ENCODE measurements at places on chromosomes 2 and 18.

GRCh38 chr2:120814352-120814751, 78.7 kb downstream of the GLI2 start:
- DNase-seq: no peak

- no peak for DNase-seq
These were observed 10.2 kb downstream of the ZNF516 start for GRCh38 chr18:76484749-76485387.

GRCh38 chr2:106085181-106085940, 108.7 kb downstream of the UXS1 start:
- no peak for DNase-seq

- DNase-seq: no peak
These were observed 105.0 kb upstream of the ALK start for GRCh38 chr2:30026091-30027055.

DNA sequence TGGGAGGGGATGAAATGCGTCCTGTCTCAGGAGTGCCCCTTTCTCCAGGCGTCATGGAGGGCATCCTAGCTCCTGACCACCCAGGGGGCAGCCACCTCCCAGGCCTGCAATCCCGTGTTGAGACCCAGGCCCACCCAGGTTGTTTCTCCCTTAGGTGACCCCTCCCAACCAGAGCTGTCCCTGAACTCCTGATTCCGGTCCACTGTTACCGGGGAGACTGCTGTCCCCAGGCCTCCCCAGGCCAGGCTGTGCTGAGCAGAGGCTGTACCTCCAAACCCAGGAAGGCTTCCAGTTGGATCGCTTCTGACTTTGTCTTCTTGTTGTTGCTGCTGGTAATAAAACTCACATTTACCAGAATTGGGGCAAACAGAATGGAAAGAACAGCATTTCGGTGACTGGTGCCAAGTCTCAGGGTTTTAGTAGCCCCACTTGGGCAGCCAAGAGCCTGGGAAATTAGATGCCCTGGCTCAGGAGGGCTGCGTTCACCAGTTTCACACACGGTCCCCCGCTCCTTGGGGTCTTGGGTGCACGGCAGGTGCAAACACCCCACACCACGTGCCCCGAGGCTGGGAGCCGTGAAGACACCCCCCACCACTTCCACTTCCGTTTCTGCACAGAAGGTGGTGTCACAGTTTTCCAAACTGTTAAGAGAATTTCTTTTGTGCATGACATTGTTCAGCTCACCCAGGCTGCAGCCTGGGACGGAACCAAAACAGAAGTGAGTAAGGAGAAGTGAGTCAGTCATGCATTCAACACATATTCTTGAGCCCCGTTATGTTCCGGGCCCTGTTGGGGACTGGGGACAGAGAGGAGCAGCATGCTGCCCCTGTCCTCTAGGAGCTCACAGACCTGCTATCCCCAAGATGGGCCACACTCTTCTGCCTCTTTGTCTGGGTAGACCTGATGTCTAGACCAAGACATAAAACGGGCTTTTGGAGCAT, 29.4 kb downstream of the ITM2C start:
- no peak for DNase-seq

- DNase-seq: no peak
These were observed 78.4 kb upstream of the MYT1L start for GRCh38 chr2:2409481-2409880.

GRCh38 chr18:55269622-55270021, 310.4 kb upstream of the CCDC68 start:
- no peak for DNase-seq

DNA sequence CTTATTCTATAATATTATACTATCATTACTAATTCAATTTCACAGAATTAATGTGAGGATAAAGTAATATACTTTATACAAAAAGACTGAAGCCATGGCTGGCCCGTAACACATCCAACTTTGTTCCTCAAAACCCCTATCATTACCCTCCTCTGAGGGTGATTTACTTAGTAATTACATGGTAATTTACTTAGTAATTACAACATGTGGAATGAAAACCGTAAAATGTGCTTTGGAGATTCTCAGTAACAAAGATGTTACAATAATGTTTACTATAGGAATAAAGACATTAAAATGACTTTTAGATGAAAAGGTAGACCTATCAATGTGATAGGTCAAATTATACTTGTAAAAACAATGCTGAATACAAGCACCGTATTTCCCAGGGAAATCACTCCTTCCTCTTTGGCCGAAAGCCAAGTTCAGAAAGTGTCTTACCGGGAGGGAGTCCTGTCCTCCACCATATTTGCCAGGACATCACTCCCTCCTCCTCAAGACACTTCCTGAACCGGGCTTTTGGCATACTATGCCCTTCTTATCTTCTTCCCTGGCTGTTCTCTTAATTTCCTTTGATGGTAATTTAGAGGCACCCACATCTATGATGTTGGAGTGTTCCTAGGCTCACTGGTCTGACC, 1047.8 kb downstream of the SOCS6 start:
- DNase-seq: no peak

- no peak for DNase-seq
These were observed 88.3 kb downstream of the CAMKMT start for GRCh38 chr2:44450082-44450481.

DNA sequence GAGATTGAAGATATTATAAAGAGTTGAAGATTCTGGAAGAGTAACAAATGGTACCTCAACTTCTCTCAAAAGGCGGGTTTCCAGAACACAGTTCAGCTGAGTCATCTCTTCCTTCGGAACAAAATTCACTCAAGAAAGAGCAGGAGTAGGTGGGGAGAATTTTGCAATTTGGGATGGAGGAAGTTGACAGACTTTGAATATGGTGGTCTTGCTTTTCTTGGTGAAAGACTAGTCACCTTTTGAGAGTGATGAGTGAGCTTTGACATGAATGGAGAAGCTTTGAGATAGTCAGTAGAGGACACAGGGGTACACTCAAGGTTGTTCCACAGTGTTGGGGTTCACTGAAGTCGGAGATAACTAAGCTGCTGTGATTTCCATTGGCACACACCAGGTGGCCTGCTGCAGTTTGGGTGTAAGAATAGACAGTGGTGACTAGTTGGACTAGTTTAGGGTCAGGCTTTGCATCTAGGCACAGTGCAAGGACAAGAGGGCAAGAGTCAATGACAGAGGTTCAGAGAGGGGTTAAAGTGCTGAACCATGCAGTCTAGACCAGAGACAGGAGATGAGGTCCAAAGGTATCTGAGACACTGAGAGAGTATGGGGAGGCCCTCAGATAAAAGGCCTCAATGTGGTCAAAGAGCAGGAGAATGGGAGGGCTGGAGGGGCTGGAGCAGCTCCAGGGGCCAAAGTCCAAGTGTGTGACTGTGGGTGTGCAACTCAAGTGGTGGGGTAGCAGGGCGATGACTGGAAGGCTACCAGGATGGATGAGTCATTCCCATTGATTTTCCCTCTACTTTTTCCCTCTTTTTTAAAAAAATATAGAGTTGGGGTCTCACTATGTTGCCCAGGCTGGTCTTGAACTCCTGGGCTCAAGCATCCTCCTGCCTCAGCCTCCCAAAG, 7.7 kb downstream of the CCL20 start:
- no peak for DNase-seq

GRCh38 chr2:197575987-197576386, 60.1 kb downstream of the MOB4 start:
- DNase-seq: no peak

GRCh38 chr18:33803636-33804035, 225.6 kb downstream of the ASXL3 start:
- DNase-seq: no peak

- no peak for DNase-seq
These were observed 523.1 kb downstream of the XIRP2 start for GRCh38 chr2:167411367-167411766.

GRCh38 chr18:55096263-55096951, 137.1 kb upstream of the CCDC68 start:
- no peak for DNase-seq

- DNase-seq: no peak
These were observed 133.7 kb upstream of the RASGRP3 start for GRCh38 chr2:33342705-33343104.

- no peak for DNase-seq
These were observed 249.7 kb upstream of the PXDN start for GRCh38 chr2:1993711-1994682.

- DNase-seq: no peak
These were observed 475.8 kb upstream of the SLC39A10 start for GRCh38 chr2:195181059-195181705.

DNA sequence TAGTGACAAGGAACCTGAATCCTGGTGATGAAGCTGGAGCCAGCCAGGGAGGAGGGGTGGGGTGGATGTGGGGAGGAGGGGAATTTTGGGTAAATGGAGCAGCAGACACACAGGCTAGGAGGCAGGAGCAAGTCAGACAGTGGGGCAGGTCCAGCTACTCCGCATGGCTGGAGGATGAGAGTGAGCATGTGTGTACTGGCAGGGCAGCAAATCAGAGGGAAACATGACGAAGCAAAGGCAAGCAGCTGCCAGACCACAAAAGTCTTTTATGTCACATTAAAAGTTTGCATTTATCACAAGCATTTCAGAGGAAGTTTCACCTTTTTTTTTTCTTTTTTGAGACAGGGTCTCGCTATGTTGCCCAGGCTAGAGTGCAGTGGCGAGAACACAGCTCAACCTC, 11.9 kb upstream of the KIDINS220 start:
- no peak for DNase-seq

DNA sequence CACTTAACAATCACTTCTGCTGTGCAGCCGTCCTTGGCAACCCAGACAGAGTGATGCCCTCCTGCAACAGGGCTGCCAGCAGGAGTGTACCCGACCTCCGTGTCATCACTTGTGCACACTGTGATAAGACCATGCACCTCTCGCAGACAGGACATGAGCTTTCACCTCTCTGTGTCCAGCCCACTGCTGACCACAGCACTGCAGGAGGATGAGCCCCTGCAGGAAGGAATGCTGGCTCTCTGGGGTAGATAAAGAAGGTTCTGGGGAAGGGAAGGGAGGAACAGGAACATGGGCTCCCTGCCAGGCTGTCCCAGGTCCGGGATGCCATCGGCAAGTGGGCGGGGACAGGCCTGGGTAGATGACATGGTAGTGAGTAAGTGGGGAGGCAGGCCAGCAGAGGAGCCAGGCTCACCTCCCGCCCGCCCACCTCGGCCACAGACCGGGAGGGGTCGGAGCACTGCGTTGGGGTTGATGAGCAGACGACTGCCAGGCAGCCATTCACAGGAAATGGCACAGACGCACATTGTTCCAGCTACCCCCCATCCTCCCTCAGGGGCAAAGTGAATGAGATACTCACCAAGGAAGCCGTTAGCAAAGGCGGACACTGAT, 18.6 kb upstream of the COL6A3 start:
- no peak for DNase-seq

DNA sequence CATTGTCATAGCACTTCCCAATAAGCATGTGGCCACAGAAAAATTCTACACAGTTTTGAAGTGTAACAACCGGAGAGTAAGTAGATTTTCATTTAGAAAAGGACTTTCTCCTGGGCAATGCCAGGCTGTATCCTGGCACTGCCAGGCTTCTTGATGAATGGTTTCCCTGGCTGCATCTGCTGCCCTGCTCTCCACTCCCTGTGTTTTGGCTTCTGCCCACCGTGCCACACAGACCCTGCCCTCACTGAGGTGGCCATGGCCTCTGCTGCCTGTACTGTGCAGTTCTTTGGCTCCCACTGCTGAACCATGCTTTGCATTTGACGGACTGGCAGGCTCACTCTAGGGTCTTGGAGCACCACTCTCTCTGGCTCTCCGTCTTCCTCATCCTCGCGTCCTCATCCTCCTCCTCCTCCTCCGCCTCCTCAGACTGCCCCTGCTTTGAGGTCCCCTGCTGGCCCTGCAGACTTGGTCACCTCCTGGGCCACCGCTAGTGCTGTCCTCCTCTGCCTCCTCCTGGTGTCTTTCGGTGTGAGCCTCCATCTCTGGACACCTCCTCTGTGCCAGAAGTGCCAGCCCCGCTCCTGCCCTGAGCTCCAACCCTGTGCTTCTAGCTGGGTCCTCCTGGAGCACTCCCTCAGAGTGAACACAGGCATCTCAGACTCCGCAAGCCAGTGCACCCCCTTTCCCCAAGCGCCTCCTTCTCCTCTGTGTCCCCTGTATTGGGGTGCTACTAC, 45.9 kb upstream of the CNGA3 start:
- no peak for DNase-seq

DNA sequence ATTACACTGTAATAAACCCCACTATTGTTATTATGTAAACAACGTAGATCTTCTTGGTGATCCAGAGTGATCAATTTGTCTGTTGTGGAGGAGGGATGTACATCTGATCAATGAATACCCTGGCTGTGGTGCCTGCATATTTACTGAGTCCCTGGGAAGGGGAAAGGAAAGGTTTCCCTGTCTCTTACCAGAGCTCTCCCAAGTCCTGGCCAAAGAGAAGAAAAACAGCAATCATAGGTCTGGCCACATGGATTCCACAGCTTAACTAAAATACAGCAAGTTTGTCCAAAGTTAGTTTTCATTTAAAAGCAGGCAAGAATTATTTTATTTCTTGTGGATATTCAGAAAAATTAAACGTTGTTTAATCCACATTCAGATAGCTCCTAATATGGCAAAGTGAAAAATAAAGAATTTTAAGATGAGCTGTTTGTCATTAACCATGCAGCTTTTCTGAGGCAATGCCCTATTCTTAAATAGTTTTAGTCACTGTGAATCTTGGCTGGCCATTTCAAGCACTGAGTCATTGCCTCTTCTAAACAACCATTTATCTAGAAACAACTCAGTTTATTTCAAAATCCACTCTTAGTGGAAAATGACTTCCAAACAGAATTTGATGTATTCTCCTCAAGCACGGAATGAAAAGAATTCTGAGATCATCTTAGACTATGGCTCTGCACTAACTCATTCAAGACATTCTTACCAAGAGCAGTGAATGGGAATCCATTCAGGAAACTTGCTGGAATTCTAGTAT, 1004.4 kb upstream of the CDH2 start:
- DNase-seq: no peak

GRCh38 chr18:49944663-49945062, 131.3 kb upstream of the ACAA2 start:
- DNase-seq: no peak

DNA sequence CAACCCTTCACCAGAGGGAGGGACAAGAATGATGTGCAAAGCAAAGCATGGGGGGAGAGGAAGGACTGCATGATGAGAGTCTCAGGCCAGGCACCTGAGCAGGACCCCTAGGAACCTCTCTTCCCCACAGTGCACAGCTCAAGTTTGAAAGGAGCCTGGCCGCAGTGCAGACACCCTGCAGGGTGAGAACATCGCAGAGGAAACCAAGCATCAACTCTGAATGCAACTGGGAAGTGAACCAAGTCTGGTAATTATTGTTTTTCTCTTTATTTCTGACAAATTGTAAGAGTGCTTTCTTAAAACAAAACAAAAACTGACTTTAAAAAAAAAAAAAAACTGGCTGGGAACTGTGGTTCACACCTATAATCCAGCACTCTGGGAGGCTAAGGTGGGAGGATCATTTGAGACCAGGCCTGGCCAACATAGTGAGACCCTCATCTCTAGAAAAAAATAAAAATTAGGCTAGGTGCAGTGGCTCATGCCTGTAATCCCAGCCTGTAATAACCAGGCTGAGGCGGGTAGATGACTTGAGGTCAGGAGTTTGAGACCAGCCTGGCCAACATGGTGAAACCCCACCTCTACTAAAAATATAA, 15.3 kb downstream of the NPC1 start:
- DNase-seq: no peak

DNA sequence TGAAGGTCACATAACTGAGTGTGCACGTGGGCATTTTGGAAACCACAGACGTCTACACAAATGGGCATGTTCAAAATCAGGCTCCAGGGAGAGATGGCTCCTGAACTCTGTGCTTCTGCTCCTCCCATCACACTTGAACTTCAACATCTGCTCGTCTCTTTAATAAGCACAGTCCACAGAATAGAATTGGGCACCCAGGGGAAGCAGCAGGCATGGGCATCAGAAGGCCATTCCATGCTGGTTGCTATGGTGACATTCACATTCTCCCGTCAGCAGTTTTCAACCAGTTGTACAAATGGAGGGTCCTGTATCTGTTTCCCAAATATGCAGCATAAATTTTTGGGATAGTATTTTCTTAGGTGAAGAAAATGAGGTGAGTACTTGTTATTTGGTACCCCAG, 183.7 kb upstream of the COPS8 start:
- DNase-seq: no peak
